Activated CD8-positive, alpha-beta T cell treated with anti-CD3 and anti-CD28 coated beads, Interleukin-2, amount 10 ng/mL, durations not matched to agents 7 days and 5 days (primary cell): ENCODE measurements at places on chromosomes 1 and 21. TPM values are rescaled to one million over a fixed set of nuclear protein-coding genes. Genes with fewer than 3 reads are reported as not detected.

- H3K27me3 ChIP-seq, result no peaks in the 10 kb centered on the region
- DNase-seq, result no peak
- no peak overlapping the region for H3K27ac ChIP-seq
- H3K4me1 ChIP-seq, result peaks cover 25% of the 10 kb centered on the region
These were observed 46.6 kb downstream of the DUSP10 start for GRCh38 chr1:221695301-221695700.

DNA sequence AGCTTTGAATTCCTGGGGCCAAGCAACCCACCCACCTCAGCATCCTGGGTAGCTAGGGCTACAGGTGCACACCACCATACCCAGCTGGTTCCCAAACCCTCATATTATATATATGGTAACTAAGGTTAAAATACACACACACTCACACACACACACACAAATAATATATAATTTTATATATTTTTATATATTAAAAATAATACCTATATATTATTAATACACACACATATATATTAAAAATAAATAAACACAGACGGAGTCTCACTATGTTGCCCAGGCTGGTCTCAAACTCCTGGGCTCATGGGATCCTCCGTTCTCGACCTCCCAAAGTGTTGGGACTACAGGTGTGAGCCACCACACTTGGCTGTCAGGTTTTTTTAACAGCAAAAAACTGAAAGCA, 31.9 kb downstream of the SCAF4 start:
- H3K4me1 ChIP-seq, result peaks cover 3% of the 10 kb centered on the region
- no peaks in the 10 kb centered on the region for H3K27me3 ChIP-seq
- no peak for DNase-seq
- H3K4me3 ChIP-seq, result no peak overlapping the region
- H3K36me3 ChIP-seq, result peaks cover 56% of the 10 kb centered on the region

DNA sequence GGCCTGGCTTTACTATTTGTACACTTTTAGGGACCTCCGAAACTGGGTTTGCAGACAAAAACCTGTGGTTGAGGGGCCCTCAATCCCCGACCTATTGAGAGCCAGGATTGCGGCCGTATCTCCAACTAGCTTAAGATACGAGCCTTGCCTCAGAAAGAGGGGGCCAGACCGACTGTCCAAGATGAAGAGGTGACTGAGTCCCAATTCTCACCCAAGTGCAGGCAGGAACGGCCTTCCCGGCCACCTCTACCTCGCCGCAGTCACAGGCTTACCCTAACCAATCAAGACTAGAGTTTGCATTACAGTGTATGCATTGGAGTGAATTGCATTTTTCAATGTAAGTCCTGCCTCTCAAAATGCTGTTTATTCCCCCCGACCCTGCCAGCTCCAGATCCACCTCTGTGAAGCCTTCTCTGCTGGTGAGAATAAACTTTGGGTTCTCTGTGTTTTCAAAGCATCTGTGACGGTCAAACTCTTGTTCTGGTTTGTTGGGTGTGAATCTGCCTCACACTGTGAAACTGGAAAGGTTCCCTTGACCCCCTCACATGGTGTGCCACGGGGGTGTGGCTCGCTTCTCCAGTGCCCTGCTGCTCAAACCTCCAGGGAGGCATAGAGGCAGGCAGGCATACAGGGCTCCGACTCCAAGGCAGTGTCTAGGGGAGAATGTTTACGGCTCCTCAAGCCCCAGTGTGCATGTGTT, 62.2 kb upstream of the WLS start:
- no peaks in the 10 kb centered on the region for H3K36me3 ChIP-seq
- H3K27me3 ChIP-seq, result no peaks in the 10 kb centered on the region
- no peak for DNase-seq
- H3K4me1 ChIP-seq, result no peaks in the 10 kb centered on the region
- no peak overlapping the region for H3K27ac ChIP-seq

The LCE1A gene
- not detected for total RNA-seq

DNA sequence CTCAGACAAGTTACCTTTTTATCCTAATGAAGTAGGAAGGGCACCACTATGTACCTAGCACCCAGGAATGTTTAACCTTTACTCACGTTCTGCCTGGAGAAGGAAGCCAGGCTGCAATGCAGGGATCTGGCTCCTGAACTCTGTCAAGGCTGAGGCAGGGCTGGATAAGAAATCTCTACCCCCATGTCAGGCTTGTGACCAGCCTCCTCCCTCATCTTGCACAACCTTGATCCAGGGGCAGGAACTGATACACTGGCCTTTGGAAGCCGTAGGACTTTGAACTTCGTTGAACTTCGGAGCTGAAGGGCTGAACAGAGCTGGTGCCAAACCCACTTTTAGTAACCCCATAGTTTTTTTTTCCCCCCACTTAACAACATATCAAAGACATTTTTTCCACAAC, 8.0 kb upstream of the AKR1A1 start:
- H3K27ac ChIP-seq, result no peak overlapping the region
- no peaks in the 10 kb centered on the region for H3K36me3 ChIP-seq
- no peak for DNase-seq
- peaks cover 32% of the 10 kb centered on the region for H3K4me1 ChIP-seq
- peaks cover 3% of the 10 kb centered on the region for H3K27me3 ChIP-seq

GRCh38 chr1:224223819-224224714, 41.0 kb downstream of the DEGS1 start:
- H3K4me1 ChIP-seq, result no peaks in the 10 kb centered on the region
- no peak overlapping the region for H3K27ac ChIP-seq
- H3K36me3 ChIP-seq, result peaks cover 13% of the 10 kb centered on the region
- DNase-seq, result no peak
- H3K27me3 ChIP-seq, result peaks cover 2% of the 10 kb centered on the region

GRCh38 chr1:95086949-95087533, 14.3 kb upstream of the ALG14 start:
- H3K4me1 ChIP-seq, result peaks cover 4% of the 10 kb centered on the region
- H3K27me3 ChIP-seq, result peaks cover 10% of the 10 kb centered on the region
- H3K36me3 ChIP-seq, result no peaks in the 10 kb centered on the region
- no peak for DNase-seq
- no peak overlapping the region for H3K27ac ChIP-seq

GRCh38 chr1:226678251-226678650, 60.8 kb downstream of the ITPKB start:
- H3K36me3 ChIP-seq, result peaks cover 21% of the 10 kb centered on the region
- peaks cover 87% of the 10 kb centered on the region for H3K4me1 ChIP-seq
- H3K4me3 ChIP-seq, result peak overlapping the region; percentile 67
- DNase-seq, result no peak
